ENCODE measurements at places on chromosomes 5 and 9. TPM values are rescaled to one million over a fixed set of nuclear protein-coding genes. Genes with fewer than 3 reads are reported as not detected.

The GRIN1 gene
- not detected for total RNA-seq

The LYSMD3 gene
- 14.9 TPM for total RNA-seq

The MARCOL gene
- not detected for total RNA-seq

The THBS4 gene
- total RNA-seq: 2.9 TPM

The GABRA6 gene
- not detected for total RNA-seq
